ENCODE measurements at places on chromosomes 3 and 15. TPM values are rescaled to one million over a fixed set of nuclear protein-coding genes. Genes with fewer than 3 reads are reported as not detected.

C3orf80 gene
- polyA plus RNA-seq: 0.80 TPM

KNG1 gene
- polyA plus RNA-seq: 0.35 TPM

LRRC49 gene
- 3.0 TPM for polyA plus RNA-seq

CYP1A1 gene
- polyA plus RNA-seq: 0.92 TPM

IGSF11 gene
- polyA plus RNA-seq: 0.85 TPM

DNA sequence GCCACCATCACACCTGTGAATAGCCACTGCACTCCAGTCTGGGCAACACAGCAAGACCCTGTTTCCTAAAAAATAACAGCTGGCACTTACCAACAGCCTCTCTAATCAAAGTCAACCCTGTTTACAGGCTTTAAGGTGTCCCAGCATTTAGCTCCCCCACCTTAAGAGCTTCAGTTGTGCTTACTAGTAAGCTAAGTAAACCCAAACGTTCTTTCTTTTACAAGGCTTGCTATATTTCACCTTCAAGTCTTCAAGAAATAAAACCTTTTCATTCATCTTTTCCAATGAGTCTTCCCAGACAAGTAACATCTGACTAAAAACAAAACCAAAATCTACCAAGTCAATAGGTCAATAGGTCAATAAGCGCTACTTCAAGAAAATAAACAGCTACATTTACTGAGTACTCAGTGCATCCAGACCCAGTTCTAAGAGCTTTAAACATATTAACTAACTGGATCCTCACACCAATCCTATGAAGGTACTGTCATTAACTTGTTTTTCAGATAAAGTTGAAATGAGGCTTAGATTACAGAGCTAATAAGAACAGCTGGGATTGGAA is 62.4 kb downstream of the PBRM1 start:
- H3K36me3 ChIP-seq: peaks cover 20% of the 10 kb centered on the region
- H3K4me3 ChIP-seq: no peak overlapping the region
- no peaks in the 10 kb centered on the region for H3K4me1 ChIP-seq
- no peak for DNase-seq

GRCh38 chr3:120129718-120130513 is 35.7 kb upstream of the GSK3B start:
- H3K4me1 ChIP-seq: no peaks in the 10 kb centered on the region
- DNase-seq: no peak
- no peak overlapping the region for H3K27ac ChIP-seq

GRCh38 chr3:57157545-57157944 is 7.6 kb downstream of the IL17RD start:
- DNase-seq: no peak
- H3K27me3 ChIP-seq: no peaks in the 10 kb centered on the region
- H3K27ac ChIP-seq: no peak overlapping the region
- no peak overlapping the region for H3K4me3 ChIP-seq
- no peaks in the 10 kb centered on the region for H3K36me3 ChIP-seq
- peaks cover 77% of the 10 kb centered on the region for H3K4me1 ChIP-seq

DNA sequence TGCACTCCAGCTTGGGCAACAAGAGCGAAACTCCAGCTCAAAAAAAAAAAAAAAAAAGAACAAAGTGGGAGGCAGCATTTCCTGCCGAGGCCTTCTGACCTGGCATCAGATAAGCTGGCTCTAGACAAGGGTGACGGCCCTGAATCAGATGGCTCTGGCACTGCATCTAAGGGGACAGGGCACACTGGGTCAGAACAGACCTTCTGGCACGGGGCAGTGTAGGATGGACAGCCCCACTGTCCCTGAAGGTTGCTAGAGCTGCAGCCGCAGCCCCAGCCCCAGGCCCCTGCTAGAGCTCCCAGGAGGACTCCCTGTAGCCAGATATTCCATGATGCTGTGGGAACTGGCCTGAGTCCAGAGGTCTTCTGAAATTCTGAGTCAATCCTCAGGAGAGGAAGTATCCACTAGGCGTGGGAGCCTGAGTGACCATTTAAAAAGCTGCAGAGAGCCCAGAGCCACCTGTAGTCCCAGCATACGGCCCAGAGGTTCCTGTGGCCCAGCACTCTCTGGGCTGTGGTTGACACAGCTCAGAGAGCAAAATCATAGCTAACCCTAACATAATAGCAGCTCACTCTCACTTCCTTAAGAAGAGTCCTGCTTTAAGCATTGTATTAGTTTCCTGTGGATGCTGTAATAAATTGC is 69.2 kb upstream of the MFGE8 start:
- peak; percentile 80 for DNase-seq
- H3K4me3 ChIP-seq: no peak overlapping the region
- H3K27me3 ChIP-seq: no peaks in the 10 kb centered on the region
- no peaks in the 10 kb centered on the region for H3K36me3 ChIP-seq
- H3K4me1 ChIP-seq: no peaks in the 10 kb centered on the region

- no peaks in the 10 kb centered on the region for H3K4me1 ChIP-seq
- no peak overlapping the region for H3K27ac ChIP-seq
- DNase-seq: no peak
- no peak overlapping the region for H3K4me3 ChIP-seq
- no peaks in the 10 kb centered on the region for H3K36me3 ChIP-seq
Measured at GRCh38 chr15:62809968-62810260, 232.6 kb upstream of the TPM1 start.

- H3K27ac ChIP-seq: no peak overlapping the region
- H3K4me3 ChIP-seq: no peak overlapping the region
- H3K4me1 ChIP-seq: peaks cover 11% of the 10 kb centered on the region
- no peaks in the 10 kb centered on the region for H3K27me3 ChIP-seq
- peaks cover 46% of the 10 kb centered on the region for H3K36me3 ChIP-seq
- no peak for DNase-seq
Measured at GRCh38 chr15:98937413-98938104, 70.0 kb downstream of the PGPEP1L start.

DNA sequence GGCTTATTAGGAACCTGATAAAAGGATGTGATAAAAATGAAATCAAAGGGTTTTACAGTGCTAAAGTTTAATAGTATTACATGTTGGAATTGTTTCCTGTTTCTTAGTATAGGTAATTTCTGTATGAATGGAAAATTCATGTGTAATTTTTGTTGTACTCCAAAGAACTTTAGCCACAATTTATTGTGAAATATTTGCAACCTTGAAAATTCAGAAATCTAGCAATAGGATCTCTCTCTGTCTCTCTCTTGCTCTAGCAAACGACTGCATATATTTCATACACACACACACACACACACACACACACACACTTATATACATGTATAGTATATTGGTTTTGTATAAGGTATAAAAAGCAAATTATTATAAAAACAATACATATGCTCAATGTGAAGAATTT is 59.6 kb downstream of the PIAS1 start:
- H3K27me3 ChIP-seq: no peaks in the 10 kb centered on the region
- peak overlapping the region; percentile 40 for H3K4me3 ChIP-seq
- H3K36me3 ChIP-seq: no peaks in the 10 kb centered on the region
- H3K27ac ChIP-seq: peak overlapping the region; percentile 67
- no peak for DNase-seq

DNA sequence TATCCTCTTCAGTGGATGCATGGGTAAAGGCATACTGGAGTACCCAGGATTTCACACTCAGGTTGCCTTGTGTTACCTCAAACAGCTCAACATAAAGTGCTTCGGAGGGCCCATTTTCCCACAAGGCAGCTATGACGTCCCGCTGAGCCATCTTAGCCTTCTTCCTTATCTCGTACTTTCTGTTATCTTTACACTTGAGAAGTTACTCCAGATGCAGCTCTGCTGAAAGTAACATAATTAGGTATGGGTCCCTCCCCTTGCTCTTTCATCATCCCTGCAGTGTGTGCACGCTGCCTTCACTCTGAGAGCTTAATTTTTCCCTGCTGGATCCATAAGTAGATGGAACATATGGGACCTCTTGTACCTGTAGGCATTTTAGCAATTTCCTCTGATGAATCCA is 410.3 kb downstream of the AGBL1 start:
- no peak for DNase-seq
- H3K4me3 ChIP-seq: no peak overlapping the region
- no peak overlapping the region for H3K27ac ChIP-seq

DNA sequence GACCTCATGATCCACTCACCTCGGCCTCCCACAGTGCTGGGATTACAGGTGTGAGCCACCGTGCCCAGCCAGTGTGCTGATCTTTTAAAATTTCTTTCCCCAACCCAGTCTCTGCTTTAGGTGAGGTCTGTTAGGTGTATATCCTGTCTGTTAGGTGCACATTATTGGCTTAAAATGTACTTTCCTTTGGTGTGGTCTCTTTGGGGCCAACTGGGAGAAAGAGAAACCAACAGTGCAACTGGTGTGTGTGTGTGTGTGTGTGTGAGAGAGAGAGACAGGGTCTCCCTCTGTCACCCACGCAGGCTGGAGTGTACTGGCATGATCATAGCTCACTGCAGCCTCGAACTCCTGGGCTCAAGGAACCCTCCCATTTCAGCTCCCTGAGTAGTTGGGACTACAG is 50.3 kb upstream of the GNB5 start:
- no peaks in the 10 kb centered on the region for H3K27me3 ChIP-seq
- DNase-seq: no peak
- H3K4me1 ChIP-seq: no peaks in the 10 kb centered on the region
- H3K36me3 ChIP-seq: no peaks in the 10 kb centered on the region
- no peak overlapping the region for H3K4me3 ChIP-seq
- no peak overlapping the region for H3K27ac ChIP-seq

- no peaks in the 10 kb centered on the region for H3K27me3 ChIP-seq
- H3K36me3 ChIP-seq: peaks cover 11% of the 10 kb centered on the region
- H3K27ac ChIP-seq: peak overlapping the region; percentile 91
- no peak overlapping the region for H3K4me3 ChIP-seq
- DNase-seq: no peak
Measured at GRCh38 chr3:101780661-101781060, 1.6 kb downstream of the NXPE3 start.

- no peaks in the 10 kb centered on the region for H3K4me1 ChIP-seq
- H3K4me3 ChIP-seq: no peak overlapping the region
- no peaks in the 10 kb centered on the region for H3K36me3 ChIP-seq
- no peaks in the 10 kb centered on the region for H3K27me3 ChIP-seq
Measured at GRCh38 chr3:36397841-36398240, 17.5 kb downstream of the STAC start.

- no peak for DNase-seq
- no peak overlapping the region for H3K4me3 ChIP-seq
- H3K4me1 ChIP-seq: peaks cover 88% of the 10 kb centered on the region
- no peak overlapping the region for H3K27ac ChIP-seq
Measured at GRCh38 chr3:172100482-172100881, 61.1 kb downstream of the FNDC3B start.

- no peak overlapping the region for H3K4me3 ChIP-seq
- no peaks in the 10 kb centered on the region for H3K4me1 ChIP-seq
- H3K27me3 ChIP-seq: no peaks in the 10 kb centered on the region
Measured at GRCh38 chr3:126693921-126694320, 10.1 kb upstream of the CHCHD6 start.

DNA sequence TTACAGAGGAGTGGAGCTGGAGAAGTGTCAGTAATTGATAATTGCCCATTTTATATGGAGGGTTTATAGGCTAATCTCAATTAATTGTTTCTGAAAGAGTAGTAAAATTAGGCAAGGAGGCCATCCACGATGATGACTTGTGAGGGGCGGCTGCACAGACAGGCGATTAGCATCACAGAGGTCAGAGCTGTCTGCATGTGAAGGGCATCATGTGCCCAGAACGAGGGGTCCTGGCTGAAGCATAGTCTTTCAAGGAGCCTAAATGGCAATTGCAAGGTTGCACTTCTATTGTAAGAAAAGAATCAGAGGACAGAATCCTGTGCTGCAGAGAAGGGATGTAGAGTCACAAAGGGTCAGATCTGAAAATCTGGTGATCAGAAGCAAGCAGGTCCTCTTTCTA is 196.6 kb downstream of the EBLN2 start:
- no peaks in the 10 kb centered on the region for H3K36me3 ChIP-seq
- no peak for DNase-seq
- H3K27me3 ChIP-seq: no peaks in the 10 kb centered on the region
- no peak overlapping the region for H3K27ac ChIP-seq
- H3K4me1 ChIP-seq: peaks cover 7% of the 10 kb centered on the region

DNA sequence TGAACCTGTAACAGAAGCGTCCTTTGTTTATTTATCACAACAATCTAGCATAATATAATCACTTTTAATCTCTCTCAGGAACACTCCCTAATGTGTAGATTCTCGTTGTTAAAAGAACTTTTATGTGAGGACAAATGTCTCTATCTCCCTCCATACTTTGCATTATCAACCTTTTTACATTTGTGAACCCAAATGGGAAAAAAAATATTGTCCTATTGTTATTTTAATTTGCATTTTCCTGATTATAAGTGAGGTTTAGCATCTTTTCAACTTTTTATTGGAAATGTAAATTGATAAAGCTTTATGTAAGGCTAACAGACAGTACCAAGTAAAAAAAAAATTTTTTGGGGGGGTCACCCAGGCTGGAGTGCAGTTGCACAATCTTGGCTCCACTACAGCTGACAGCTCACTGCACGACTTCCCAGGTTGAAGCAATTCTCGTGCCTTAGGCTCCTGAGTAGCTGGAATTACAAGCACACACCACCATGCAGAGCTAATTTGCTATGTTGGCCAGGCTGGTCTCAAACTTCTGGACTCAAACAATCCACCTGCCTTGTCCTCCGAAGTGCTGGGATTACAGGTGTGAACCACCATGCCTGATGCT is 33.0 kb upstream of the DENND4A start:
- H3K27me3 ChIP-seq: no peaks in the 10 kb centered on the region
- peak; percentile 78 for DNase-seq

DNA sequence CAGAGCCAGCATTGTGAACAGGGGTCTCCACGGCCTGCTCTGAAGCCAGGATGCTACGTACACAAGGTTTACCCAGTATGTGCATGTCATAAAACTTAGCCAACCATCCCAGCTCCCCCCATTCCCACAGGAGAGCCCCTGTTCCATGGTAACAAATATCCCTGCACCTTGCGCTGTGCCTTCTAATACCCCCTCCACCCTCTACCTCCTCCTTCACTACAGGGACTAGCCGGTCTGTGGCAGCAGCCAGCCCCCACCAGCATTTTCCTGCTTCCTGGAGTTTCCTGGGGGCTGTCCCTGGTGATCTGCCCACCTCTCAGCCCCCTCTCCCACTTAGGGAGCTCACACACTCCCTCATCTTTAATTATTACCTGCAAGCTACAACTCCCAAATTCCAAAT is 20.4 kb downstream of the ACSBG1 start:
- no peaks in the 10 kb centered on the region for H3K27me3 ChIP-seq
- peak overlapping the region; percentile 64 for H3K27ac ChIP-seq
- DNase-seq: no peak
- H3K36me3 ChIP-seq: no peaks in the 10 kb centered on the region
